ENCODE measurements at places on chromosomes 13 and 19. TPM values are rescaled to one million over a fixed set of nuclear protein-coding genes. Genes with fewer than 3 reads are reported as not detected.

DNA sequence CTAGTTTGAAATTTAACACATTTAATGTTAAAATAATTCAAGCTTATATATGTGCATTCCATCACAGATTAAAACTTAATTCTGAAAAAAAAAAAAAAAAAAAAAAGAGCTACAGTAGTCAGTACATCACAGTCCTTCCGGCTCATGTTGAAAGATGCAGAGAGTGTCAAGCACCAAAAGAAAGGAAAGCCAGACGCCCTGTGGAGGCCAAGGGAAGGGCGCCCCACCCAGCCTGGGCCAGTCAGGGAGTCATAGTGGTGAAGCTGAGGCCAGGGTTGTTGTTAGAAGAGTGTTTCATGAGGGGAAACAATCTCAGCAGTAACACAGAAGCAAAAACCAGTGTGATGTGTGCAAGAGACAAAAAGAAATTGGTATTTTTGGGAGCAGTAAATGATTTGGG lies 375.3 kb downstream of the MTUS2 start:
- H3K4me3 ChIP-seq: no peak overlapping the region
- no peak overlapping the region for H3K27ac ChIP-seq
- no peaks in the 10 kb centered on the region for H3K27me3 ChIP-seq
- H3K4me1 ChIP-seq: no peaks in the 10 kb centered on the region

Gene HAUS5
- total RNA-seq: 3.6 TPM

Gene ATP4B
- total RNA-seq: not detected

Gene TSSK6
- not detected for total RNA-seq

Gene HDGFL2
- 64.4 TPM for total RNA-seq

DNA sequence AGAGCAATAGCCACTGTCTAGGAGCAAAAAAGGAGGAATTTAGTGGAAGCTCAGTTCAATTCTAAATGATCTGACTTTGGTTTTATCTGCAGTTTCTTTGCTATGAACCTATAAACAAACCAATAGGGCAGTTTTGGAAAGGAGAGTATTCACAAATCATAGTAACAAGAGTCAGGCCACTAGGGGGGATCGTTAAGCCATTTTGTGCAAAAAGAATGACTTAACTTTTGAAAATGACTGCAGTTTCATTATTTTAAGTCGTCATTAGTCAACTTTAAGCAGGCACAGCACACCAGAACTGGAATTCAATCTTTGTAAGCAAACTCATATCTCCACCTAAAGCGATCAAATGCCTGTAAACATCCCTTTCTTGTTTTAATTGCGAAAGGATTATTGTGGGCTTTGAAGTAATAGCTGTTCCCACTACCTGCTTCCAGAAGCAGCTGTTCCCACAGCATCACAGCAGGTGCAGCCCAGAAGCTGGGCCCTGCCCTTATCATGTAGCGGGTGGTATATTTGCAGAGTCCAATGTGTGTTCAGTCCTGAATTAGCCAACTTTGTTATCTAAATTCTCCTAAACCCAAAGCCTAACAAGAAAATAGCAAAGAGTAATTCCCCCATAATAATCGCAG lies 51.5 kb downstream of the SOX21 start:
- no peak overlapping the region for H3K27ac ChIP-seq
- H3K4me1 ChIP-seq: no peaks in the 10 kb centered on the region
- no peaks in the 10 kb centered on the region for H3K36me3 ChIP-seq
- H3K27me3 ChIP-seq: peaks cover 8% of the 10 kb centered on the region

Measured in gastrocnemius medialis (tissue), 4 donors.